ENCODE measurements at places on chromosomes 1 and 21.

GRCh38 chr1:45246760-45247159, 40.4 kb upstream of the ZSWIM5 start:
- no peak for DNase-seq

DNA sequence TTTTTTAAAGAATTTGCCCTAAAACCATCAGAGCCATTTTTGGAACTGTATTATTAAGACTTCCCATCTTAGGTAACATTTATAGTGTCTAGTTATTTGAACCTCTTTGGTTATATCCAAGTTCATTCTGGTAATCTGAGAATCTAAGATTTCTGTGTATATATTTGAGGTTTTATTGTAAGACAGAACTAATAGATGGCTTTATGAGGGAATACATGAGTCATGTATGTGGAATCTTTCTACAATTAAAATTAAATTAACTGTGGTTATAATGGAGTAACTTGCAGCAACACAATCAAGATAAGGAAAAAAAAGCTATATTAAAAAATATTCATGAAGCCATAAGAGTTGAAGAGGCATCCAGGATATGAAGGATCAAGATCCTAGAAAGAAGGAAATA, 92.1 kb downstream of the UBE2U start:
- DNase-seq, result no peak

DNA sequence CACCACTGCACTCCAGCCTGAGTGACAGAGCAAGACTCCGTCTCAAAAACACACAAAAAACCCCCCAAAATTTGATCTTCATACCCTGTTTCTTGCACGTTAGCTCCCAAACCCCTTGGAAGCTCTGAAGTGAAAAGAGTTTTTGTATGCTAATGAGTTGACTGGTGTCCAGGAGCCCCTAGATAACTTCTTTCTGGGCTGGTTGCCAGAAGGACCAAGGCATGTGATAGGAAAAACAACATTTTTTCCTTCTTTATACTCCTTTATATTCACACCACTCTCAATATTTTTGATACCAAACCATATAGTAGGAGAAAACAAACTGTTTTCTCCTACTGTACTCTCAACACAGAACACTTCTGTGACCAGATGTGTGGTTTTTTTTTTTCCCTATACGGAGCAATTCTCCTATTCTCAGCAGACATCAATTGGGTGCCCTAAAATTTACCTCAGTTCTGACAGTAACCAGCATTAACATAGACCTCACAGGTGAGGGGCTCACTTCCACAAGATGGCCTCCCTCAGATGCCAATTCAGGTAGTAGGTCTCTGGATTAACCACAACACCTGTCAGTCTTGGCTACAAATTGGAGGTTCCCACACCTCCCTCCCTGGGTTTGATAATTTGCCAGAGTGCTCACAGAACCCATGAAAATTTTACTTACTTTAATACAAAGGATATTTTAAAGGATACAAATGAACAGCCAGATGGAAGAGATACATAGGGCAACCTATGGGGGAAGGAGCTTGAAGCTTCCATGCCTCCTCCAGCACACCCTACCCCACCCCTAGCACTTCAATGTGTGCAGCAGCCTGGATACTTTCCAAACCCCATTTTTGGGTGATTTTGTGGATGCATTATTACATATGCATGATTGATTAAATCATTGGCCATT, 25.6 kb downstream of the ZYG11B start:
- DNase-seq, result no peak

DNA sequence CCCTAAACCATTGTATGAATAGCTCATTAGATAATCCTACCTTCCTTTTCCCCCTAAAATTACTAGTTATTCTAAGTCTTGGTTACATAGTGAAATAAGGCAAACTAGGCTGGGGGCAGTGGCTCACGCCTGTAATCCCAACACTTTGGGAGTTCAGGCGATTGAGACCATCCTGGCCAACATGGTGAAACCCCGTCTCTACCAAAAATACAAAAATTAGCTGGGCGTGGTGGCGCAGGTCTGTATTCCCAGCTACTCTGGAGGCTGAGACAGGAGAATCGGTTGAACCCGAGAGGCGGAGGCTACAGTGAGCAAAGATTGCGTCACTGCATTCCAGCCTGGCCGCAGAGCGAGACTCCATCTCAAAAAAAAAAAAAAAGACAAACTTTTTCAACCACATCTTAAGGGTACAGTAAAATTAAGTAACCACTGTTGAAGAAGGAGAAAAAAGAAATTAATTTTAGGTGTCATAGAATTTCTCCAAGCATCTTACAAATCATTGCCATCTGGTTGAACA, 108.5 kb downstream of the DENND1B start:
- DNase-seq, result no peak

DNA sequence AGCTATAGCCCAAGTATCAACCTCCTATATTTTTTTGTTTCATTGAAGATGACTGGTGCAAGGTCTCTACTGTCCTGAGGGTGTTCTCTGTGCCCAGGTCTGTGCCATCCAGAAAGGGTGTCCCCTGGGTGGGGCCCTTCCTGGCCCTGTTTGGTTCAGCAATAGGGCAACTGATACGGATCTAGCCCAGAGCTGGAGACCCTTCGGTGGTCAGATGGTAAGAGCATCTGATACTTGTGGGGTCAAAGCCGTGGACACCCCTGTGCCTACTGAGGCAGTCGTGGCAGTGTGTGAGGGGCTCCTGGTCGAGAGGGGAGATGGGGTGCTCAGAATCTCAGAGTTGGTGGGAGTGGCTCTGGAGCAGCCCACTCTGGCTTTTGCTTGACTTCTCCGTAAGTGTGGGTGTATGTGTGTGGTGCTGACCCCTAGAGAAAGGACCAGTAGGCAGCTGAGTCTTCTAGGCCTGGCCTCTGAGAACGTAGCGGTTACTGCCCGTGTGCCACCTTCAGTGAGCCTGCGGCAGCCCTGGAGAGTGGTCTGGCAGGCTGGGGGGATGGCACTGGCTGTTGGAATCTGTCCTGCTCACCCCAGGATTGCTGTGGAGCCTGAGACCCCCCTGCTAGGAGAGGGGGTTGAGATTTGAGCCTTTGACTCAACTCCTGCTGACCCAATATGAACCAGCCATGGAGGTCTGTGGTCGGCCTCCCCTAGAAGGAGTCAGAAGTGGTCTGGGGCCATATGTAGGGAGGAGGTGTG, 2.7 kb downstream of the AMPD2 start:
- DNase-seq, result no peak

DNA sequence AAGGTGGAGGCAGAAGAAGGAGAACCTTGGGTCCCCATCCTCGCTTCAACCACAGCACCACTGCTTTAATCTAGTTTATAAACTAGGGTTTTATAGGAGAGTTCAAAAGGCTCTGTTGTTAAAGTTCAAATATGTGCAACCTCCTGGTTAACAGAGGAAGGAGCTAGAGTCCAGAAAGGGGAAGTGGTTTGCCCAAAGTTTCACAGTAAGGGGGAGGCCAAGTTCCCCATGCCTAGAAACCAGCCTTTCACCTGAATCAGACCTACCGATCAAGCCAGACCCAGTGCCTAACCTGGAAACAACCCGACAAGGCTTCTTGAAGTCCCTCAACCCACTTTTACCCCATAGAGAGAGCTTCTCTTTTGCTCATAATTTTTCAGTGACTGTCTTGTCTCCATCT, 106.5 kb downstream of the PLPP3 start:
- DNase-seq, result no peak

- DNase-seq, result no peak
Observed at GRCh38 chr1:62343911-62344310, 24.7 kb upstream of the KANK4 start.
